GM23248 (cell line): ENCODE measurements at places on chromosomes 2 and 18. TPM values are rescaled to one million over a fixed set of nuclear protein-coding genes. Genes with fewer than 3 reads are reported as not detected.

GATA6 gene
- 17.6 and 19.0 TPM in 2 replicates for total RNA-seq

RAX gene
- total RNA-seq: not detected in 2 replicates

REG3A gene
- total RNA-seq: not detected in 2 replicates

MRO gene
- not detected in 2 replicates for total RNA-seq

FMNL2 gene
- 18.6 and 19.6 TPM in 2 replicates for total RNA-seq

FZD7 gene
- 53.7 and 56.4 TPM in 2 replicates for total RNA-seq

SMC6 gene
- 21.4 and 22.0 TPM in 2 replicates for total RNA-seq

POLE4 gene
- 16.3 and 20.6 TPM in 2 replicates for total RNA-seq

CRYGC gene
- total RNA-seq: not detected in 2 replicates

LIMS2 gene
- 3.8 and 7.2 TPM in 2 replicates for total RNA-seq

RGPD3 gene
- total RNA-seq: 0.13 and 0.43 TPM in 2 replicates

CXCR4 gene
- total RNA-seq: not detected in 2 replicates

MC5R gene
- total RNA-seq: not detected in 2 replicates

ANKAR gene
- 2.3 and 3.4 TPM in 2 replicates for total RNA-seq

REG3G gene
- total RNA-seq: not detected in 2 replicates

CLEC4F gene
- not detected in 2 replicates for total RNA-seq

HIBCH gene
- total RNA-seq: 10.4 and 12.0 TPM in 2 replicates

ARHGEF4 gene
- 12.0 and 26.0 TPM in 2 replicates for total RNA-seq

MCEE gene
- 16.5 and 21.1 TPM in 2 replicates for total RNA-seq

KCNS3 gene
- 2.7 and 2.9 TPM in 2 replicates for total RNA-seq

TTLL4 gene
- 5.5 and 9.1 TPM in 2 replicates for total RNA-seq

NRP2 gene
- total RNA-seq: 9.0 and 36.7 TPM in 2 replicates

ALPP gene
- not detected in 2 replicates for total RNA-seq

WDR7 gene
- total RNA-seq: 6.7 and 8.2 TPM in 2 replicates

RNF152 gene
- 5.4 and 11.3 TPM in 2 replicates for total RNA-seq

DSEL gene
- 126 and 132 TPM in 2 replicates for total RNA-seq

NT5DC4 gene
- not detected in 2 replicates for total RNA-seq

PRKAG3 gene
- total RNA-seq: not detected in 2 replicates

PLCD4 gene
- total RNA-seq: 0.51 and 1.3 TPM in 2 replicates

MOGAT1 gene
- total RNA-seq: not detected in 2 replicates

IWS1 gene
- total RNA-seq: 23.3 and 32.4 TPM in 2 replicates

INHA gene
- 0.11 TPM in 1 of 2 replicates, not detected in the other for total RNA-seq

SKA1 gene
- 5.6 and 8.8 TPM in 2 replicates for total RNA-seq

SLC4A5 gene
- total RNA-seq: 0.32 and 0.38 TPM in 2 replicates

COPS9 gene
- 114 and 255 TPM in 2 replicates for total RNA-seq

ICA1L gene
- total RNA-seq: 5.4 and 8.1 TPM in 2 replicates

TCF23 gene
- total RNA-seq: not detected in 2 replicates

TRMT61B gene
- 11.0 and 13.6 TPM in 2 replicates for total RNA-seq

EML6 gene
- total RNA-seq: 0.54 and 0.63 TPM in 2 replicates

ACKR3 gene
- 6.1 and 10.1 TPM in 2 replicates for total RNA-seq

MDH1B gene
- 0.25 and 0.54 TPM in 2 replicates for total RNA-seq

XIRP2 gene
- not detected in 2 replicates for total RNA-seq

MALT1 gene
- total RNA-seq: 42.5 and 44.0 TPM in 2 replicates
